Panc1 (cell line): ENCODE measurements at places on chromosomes 12 and 14. TPM values are rescaled to one million over a fixed set of nuclear protein-coding genes. Genes with fewer than 3 reads are reported as not detected.

Gene PLCZ1
- not detected for total RNA-seq

Gene GARIN6
- not detected for total RNA-seq

Gene AGAP2
- 0.49 TPM for total RNA-seq

Gene KLRC4
- 1.4 TPM for total RNA-seq

Gene MUCL1
- not detected for total RNA-seq

Gene PZP
- not detected for total RNA-seq

Gene MYRFL
- not detected for total RNA-seq

Gene CCDC197
- total RNA-seq = not detected

Gene FGD4
- 5.0 TPM for total RNA-seq

Gene ENDOU
- total RNA-seq = not detected

Gene STON2
- total RNA-seq = 0.36 TPM

Gene BHLHE41
- 147 TPM for total RNA-seq

Gene SLC10A1
- total RNA-seq = not detected

Gene GPD1
- 0.28 TPM for total RNA-seq

Gene SERPINA3
- total RNA-seq = 5.7 TPM

Gene CDKN3
- 36.1 TPM for total RNA-seq

Gene RBM25
- 59.7 TPM for total RNA-seq

Gene TESPA1
- 0.51 TPM for total RNA-seq

Gene BATF
- total RNA-seq = not detected

Gene LMO3
- 0.51 TPM for total RNA-seq

Gene EIF2S1
- total RNA-seq = 116 TPM

Gene C14orf132
- total RNA-seq = 23.0 TPM
